ENCODE measurements at places on chromosomes 12 and 14.

- no peak for DNase-seq
Observed at GRCh38 chr12:105764216-105764835, 374.4 kb downstream of the NUAK1 start.

GRCh38 chr12:76276499-76277151 is 71.6 kb downstream of the BBS10 start:
- no peak for DNase-seq

DNA sequence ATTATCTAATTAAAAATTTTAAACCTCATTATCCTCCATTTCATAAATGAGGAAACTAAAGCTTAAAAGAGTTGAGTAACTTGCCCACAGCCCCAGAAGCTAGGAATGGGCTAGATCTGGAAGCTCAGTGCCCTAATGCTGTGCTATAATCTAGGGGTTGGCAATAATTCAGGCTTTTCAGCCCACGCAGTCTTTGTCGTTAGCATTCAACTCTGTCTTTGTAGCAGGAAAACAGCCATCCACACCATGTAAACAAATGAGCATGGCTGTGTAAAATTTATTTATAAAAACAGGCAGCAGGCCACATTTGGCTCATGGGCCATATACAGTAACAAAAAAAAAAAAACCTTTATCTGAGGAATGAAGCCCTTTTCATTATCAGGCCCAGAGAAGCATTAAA is 92.4 kb upstream of the OVCH1 start:
- no peak for DNase-seq

- no peak for DNase-seq
Observed at GRCh38 chr12:54175200-54175963, 13.4 kb downstream of the SMUG1 start.

DNA sequence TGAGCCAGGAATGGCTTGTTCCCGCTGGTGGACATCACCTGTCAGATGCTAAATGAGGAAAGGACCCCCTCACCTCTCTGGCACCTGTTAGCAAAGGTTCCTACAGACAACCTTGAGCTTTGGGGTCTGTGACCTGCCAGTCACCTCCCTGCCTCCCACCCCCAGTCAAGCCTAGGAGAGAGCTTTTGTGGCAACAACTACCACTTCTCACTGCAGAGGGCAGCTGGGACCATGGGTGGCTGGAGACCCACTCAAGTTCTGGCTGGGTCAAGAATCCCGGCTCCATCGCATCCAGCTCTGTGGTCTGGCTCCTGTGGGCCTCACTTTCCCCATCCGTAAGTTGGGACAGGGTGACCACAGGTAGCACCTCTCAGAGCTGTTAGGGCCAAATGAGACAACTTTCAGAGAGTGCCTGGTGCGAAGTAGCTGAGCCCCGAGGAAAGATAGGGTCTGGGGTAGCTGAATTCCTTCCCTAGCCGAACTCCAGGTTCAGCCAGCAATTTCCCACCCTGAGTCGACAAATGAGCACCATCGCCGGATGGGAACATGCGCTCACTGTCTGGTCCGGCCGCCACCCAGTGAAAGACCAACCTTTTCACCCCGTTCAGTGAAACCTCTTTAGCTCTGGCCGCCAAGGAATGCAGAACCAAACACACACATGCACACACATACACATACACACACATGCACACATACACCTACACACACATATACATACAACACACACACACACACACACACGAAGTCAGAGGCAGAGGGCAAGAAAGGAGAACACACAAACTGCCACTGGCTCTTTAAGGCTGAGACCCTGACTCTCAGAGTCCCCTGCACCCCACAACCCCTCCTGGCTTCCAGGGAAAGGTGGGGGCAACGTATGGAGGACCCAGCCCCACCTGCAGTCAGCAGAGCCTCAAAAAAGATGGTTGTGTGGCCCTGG is 1.9 kb downstream of the TMEM119 start:
- no peak for DNase-seq

GRCh38 chr14:55928276-55928675 is 189.9 kb upstream of the PELI2 start:
- no peak for DNase-seq

DNA sequence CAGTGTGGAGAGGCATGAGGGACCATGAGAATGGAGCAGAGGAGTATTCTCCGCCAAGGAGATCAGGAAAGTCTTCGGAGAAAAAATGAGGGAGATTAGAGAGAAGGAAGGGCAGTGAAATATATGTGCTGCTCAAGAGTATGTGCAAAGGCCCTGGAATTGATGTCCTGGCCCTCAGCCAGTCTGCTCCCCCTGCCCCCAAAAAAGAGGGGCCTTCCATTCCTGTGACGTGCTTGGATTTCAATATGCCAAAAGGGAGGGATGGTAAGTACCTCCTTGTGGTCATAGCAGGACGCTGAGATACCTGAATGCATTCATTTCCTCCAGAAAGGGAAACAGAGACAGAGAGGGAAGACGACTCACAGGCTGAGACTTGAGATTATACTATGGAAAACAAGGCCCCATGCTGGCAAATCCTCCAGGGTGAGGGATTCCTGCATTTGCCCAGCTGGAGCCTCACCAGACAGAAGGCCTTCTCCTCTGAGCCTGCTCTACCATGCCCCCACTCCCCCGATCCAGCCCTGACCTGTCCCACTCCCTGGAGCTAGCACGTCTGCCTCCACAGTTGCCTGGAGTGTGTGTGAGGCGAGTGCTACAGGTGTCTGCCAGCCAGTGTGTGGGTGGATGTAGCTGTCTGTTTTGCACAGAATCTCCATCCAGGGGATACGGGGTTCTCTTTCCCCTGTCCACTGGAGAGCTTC is 3.9 kb upstream of the RARG start:
- DNase-seq: no peak

- no peak for DNase-seq
Observed at GRCh38 chr12:26939192-26939832, 1.0 kb downstream of the FGFR1OP2 start.

- no peak for DNase-seq
Observed at GRCh38 chr14:56331592-56332216, 213.5 kb downstream of the PELI2 start.

DNA sequence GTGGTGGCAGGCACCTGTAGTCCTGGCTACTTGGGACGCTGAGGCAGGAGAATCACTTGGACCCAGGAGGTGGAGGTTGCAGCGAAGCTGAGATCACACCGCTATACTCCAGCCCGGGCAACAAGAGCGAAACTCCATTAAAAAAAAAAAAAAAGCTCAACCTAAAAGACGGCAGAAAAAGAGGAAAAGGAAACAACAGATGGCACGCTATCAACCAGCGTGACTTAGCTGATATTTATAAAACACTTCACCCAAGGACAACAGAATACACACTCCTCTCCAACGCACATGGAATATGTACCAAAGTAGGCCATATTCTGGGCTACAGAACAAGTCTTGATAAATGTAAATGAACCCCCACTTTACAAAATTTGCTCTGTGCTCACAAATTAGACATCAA is 34.0 kb upstream of the CLMN start:
- no peak for DNase-seq

GRCh38 chr14:40122968-40123648 is 690.9 kb upstream of the FBXO33 start:
- peak; percentile 70 for DNase-seq

- no peak for DNase-seq
Observed at GRCh38 chr14:57160333-57160732, 108.4 kb downstream of the EXOC5 start.

Data from RCC 7860 (cell line).